GM12892 (cell line): ENCODE measurements at places on chromosomes 4 and X.

- no peak for DNase-seq
These were observed 22.9 kb upstream of the ANK2 start for GRCh38 chr4:113026556-113026955.

DNA sequence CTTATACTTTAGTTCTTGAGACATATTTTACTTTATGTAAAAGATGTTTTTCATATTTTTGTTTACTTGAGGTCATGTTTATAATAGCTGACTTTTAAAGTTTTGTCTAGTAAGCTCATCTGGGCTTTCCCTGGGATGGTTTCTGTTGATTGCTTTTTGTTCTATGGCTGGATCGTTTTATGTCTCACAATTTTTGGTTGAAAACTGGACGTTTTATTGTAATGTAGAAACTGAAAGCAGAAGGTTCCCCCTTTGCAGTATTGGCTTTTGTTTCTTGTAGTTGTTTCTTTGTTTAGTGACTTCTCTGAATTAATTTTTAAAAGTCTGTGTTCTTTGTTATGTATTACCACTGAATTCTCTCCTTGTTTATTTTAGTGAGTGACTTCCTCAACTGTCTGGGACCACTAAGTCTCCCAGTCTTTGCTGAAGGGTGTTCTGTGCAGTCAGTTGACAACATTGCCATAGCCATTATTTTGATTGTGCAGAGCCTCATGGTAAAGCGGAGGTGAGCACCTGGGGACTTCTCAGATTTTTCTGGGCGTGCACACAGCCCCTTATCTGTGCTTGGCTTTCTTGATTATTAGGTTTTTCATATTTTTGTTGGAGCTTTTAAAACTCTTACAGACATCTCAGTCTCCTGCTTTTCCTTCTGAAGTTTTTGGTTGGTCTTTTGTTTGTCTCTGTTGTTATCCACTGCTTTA lies 31.0 kb downstream of the KDM6A start:
- DNase-seq: no peak

DNA sequence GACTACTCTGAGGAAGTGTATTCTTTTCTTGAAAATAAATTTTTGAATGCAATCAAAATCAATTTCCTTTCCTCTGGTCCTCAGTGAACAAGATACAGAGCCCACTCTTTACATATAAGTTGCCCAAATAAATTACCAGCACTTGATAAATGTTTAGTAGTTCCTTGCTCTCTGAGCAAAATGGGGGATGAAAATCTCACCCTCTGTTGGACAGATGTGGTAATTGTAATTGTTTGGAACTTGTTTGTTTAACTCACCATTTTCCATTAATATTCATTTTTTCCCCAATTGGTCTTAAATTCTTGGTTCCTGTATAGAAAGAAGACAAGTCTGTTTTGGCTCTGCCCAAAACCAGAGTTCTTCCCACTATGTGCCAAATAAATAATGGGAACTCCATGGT lies 146.3 kb downstream of the LDB2 start:
- no peak for DNase-seq

DNA sequence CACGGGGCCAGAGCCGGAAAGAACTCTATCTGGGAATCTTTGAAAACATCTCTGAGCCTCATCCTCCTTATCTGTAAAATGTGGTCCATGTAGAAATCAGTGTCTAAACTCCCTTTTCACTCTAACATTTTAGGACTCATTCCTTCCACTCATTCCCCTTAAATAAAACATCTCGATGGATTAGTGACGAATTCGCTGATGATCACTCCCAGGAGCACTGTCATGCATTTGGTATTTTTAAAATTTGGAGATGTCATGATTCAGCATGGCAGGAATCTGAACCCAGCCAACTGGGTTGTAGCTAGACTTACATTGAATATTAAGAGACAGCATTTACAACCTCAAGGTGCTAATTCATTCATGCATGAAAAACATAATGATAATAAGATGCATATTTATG lies 88.1 kb downstream of the SPANXN3 start:
- no peak for DNase-seq

DNA sequence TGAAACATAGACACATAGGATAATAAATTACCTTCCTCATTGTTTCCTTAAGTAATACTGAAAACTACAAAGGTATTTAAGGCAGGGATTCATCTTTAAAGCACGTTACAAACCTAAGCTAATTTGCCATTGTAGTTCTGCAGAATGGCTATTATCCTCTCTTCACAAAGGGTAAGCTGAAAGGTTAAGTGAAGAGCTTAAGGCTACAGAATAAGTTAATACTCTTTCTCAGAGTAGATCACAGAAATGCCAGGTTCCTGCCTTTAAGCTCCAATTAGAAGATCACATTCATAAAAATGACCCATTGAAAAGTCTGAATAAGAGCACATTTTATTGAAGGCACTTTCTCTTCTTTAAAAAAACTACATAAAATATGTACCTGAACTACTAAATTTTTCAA lies 42.1 kb upstream of the PRDM5 start:
- no peak for DNase-seq

DNA sequence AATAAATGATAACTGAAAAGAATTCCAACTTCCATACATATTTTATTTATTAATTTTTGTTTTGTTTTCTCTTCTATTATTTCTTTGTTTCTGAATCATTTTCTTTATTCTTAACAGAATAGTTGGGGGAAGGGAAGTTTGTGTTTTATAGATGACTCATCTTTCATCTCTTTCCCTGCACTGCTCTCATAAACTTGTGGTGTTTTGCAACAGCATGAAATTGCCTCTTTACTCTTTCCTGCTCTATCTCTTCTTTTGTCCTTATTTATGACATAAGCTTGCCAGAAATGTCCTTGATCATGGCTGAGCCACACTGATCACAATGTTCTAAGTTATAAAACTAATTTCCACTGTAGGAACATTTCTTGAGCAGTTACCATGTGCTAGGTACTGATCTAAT lies 22.3 kb downstream of the QRFPR start:
- DNase-seq: no peak

DNA sequence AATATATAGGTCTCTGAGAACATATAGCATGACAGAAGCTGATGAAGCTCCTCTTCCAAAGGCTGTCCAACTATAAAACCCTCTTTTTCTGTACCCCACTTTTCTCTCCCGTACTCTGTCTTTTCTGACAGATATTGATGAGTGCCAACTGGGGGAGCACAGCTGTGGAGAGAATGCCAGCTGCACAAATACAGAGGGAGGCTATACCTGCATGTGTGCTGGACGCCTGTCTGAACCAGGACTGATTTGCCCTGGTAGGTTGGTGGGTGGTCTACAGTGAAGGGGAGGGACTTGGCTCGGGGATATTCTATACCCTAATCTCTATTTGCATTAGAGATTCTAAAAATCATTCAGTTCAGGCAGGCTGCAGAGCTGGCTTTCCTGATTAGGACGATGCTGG lies 80.4 kb downstream of the EGF start:
- no peak for DNase-seq

DNA sequence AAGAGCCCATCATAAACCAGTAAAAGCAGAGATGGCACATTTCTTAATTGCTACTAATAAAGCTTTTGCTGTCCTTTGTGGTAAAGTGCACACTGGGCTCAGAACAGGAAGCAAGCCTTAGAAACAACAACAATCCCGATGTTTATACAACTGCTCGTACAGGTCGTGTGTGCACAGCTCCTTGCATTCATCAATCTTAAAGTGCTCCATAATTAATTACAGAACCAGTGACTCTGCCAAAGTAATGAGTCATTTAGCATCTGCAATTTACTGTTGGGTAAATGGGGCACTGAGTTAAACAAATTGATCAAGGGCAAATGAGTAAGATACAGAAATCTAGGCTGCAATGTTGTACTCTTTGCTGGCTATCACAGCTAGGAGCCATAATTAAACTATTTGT lies 61.3 kb upstream of the TXK start:
- no peak for DNase-seq

- DNase-seq: no peak
These were observed 435.2 kb upstream of the AMOT start for GRCh38 chrX:113275804-113276203.

- DNase-seq: no peak
These were observed 1.4 kb upstream of the SEC24B start for GRCh38 chr4:109432203-109432602.

GRCh38 chr4:173801876-173802661 lies 272.0 kb upstream of the HAND2 start:
- DNase-seq: no peak

GRCh38 chrX:129808158-129808828 lies 28.5 kb downstream of the SASH3 start:
- no peak for DNase-seq

GRCh38 chr4:1459081-1459721 lies 53.0 kb upstream of the NKX1-1 start:
- DNase-seq: no peak
